ENCODE measurements at places on chromosomes 5 and 9. TPM values are rescaled to one million over a fixed set of nuclear protein-coding genes. Genes with fewer than 3 reads are reported as not detected.

GRCh38 chr9:749716-750115 lies 91.8 kb upstream of the DMRT1 start:
- peaks cover 24% of the 10 kb centered on the region for H3K4me1 ChIP-seq
- H3K4me3 ChIP-seq, result no peak overlapping the region
- H3K36me3 ChIP-seq, result peaks cover 14% of the 10 kb centered on the region

DNA sequence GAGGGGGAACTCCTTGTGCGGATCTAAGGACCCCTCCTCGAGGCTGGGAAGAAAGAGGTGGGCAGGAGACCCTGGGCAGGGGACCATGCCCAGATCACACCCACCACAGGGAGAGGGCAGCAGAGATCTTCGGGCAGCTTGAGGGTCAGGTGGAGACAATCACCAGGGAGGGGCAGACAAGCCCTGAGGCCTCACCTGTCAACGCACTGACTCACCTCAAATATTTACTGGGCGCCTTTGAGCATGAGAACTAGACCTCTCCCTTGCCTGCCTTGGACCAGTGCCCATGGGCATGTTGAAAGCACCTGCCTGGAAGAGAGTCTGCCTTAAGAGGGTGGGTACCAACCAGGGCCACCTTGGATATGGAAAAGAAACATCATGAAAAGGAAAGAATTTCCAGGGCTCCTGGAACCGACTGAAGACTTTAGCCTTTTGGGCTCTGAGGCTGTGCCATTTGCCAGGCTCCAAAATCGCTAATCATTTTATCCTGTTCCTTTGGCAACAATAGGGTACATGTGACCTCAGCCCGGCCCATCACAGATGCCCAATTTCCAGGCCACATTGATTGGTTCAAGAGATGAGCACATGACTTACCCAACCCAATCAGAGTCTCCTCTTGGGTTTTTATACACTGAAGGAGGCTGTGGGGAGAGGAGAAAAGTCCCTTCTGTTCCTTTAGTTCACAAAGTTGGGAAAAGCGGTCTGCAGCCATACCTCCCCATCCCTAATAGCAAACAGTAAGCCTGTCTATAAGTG lies 10.4 kb upstream of the SPINK4 start:
- peaks cover 21% of the 10 kb centered on the region for H3K4me1 ChIP-seq
- peak overlapping the region; percentile 5 for H3K27ac ChIP-seq
- no peaks in the 10 kb centered on the region for H3K27me3 ChIP-seq

DNA sequence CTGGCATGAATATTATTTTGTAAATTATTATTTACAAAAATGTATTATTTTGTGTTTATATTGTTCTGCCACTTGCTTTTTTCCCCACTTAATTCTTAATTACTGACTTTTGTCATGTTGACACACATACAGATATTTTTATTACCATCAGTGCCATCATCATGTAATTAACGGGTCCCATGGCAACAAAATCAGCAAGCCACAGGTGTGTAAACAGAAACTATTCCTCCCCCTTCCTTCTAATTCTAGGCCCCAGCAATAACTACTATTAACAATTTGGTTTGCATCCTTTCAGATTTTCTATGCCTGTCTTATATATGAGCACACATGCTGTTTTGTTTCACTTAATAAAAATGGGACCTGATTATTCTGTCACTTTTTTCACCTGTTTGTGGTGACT lies 29.3 kb downstream of the CYFIP2 start:
- no peak overlapping the region for H3K27ac ChIP-seq
- H3K4me1 ChIP-seq, result peaks cover 4% of the 10 kb centered on the region
- no peak for DNase-seq
- no peak overlapping the region for H3K4me3 ChIP-seq
- no peaks in the 10 kb centered on the region for H3K36me3 ChIP-seq
- H3K27me3 ChIP-seq, result no peaks in the 10 kb centered on the region

- H3K27ac ChIP-seq, result peak overlapping the region; percentile 13
- no peak for DNase-seq
- no peaks in the 10 kb centered on the region for H3K36me3 ChIP-seq
- no peaks in the 10 kb centered on the region for H3K27me3 ChIP-seq
- peaks cover 44% of the 10 kb centered on the region for H3K4me1 ChIP-seq
- no peak overlapping the region for H3K4me3 ChIP-seq
Measured at GRCh38 chr5:138789771-138790242, 36.6 kb downstream of the CTNNA1 start.

DNA sequence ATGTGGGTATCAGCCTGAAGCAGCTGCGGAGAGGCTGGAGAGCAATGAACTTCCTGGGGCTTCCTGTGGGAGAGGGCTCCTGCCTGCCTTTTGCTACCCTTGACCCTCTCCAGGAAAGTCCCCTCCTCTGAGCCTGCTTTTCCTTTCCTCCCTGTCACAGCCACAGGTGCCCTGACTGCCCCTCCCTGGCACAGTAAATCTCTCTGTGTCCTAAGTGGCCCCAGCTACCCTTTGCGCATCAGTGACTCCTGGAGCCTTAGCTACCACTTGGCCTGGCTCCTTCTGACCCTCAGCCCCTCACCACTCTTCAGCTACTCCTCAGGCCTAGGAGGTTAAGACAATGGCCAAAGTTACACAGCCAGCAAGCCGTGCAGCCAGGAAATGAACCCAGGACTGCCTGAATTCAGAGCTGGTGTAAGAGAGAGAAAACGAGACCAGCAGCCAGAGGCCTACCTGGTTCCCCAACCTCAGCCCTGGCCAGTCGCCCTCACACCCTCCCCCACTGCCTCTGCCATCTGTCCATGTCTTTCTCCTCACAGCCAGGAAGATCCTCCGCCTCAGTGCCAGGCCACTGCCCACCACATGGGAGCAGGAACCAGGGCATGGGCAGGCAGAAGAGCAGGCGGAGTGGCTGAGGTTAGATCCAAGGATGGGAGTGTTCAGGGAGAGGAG lies 18.6 kb downstream of the CNTFR start:
- DNase-seq, result peak; percentile 62
- no peak overlapping the region for H3K4me3 ChIP-seq
- no peaks in the 10 kb centered on the region for H3K27me3 ChIP-seq
- H3K36me3 ChIP-seq, result no peaks in the 10 kb centered on the region
- H3K27ac ChIP-seq, result no peak overlapping the region

DNA sequence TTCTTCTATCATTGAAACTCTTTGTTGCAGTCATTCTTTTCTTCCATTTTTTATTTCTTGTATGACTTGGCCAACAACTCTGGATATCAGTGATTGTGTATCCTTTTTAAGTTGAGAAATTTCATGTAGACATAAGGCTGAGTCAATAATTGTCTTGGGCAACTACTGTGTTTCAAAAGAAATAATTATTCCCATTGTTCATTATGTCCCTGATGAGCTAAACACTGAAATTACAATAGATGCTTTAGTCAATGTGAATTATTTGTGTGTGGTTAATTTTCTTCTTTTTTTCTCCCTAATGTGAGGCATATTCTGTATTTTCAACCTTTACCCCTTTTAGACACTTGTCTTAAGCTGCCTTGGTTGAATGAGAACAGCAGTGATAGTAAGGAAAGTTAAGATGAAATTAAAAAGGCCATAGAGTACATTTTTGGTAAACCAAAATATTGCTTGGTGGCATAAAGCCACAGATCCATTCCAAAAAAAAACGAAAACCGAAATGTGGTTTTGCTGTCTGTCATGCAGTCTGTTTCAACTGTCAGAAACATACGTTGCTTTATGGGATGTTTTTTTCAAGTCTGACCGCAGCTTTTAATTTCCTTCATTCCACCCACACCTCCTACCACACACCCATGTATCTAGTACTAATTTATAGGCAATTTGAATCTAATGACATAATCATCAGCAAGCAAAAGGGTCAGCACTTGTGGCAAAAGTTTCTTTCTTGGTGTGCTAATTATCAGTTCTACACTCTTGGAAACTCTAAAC lies 21.1 kb downstream of the TLE4 start:
- H3K36me3 ChIP-seq, result no peaks in the 10 kb centered on the region
- H3K27ac ChIP-seq, result no peak overlapping the region
- H3K27me3 ChIP-seq, result no peaks in the 10 kb centered on the region
- DNase-seq, result no peak
- H3K4me1 ChIP-seq, result no peaks in the 10 kb centered on the region

Gene NMUR2
- not detected for total RNA-seq

Measured in thyroid gland (tissue), 4 donors.